Glutamatergic neuron (in vitro differentiated cells): ENCODE measurements at places on chromosomes 5 and 9. TPM values are rescaled to one million over a fixed set of nuclear protein-coding genes. Genes with fewer than 3 reads are reported as not detected.
A peak's percentile ranks its signal among the peaks of the same experiment; 100 is the strongest.

The HTR1A gene
- total RNA-seq: 1.2 TPM

DNA sequence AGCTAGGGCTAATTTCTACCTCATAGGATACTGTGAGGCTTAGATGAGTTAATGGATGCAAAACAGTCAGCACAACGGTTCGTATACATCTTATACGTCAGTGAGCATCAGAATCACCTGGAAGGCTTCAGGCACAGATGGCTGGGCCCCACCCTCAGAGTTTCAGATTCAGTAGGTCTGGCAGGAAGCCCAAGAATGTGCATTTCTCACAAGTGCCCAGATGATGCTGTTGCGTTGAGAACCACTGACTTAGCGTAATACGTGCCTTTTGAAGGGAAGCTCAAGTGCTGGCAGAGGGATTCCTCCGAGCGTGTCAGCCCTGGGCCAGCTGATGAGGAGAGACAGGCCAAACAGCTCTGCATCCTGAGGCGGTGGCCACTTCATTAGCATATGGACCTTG is 117.1 kb upstream of the WWC1 start:
- no peak overlapping the region for H3K27ac ChIP-seq
- peaks cover 4% of the 10 kb centered on the region for H3K27me3 ChIP-seq

DNA sequence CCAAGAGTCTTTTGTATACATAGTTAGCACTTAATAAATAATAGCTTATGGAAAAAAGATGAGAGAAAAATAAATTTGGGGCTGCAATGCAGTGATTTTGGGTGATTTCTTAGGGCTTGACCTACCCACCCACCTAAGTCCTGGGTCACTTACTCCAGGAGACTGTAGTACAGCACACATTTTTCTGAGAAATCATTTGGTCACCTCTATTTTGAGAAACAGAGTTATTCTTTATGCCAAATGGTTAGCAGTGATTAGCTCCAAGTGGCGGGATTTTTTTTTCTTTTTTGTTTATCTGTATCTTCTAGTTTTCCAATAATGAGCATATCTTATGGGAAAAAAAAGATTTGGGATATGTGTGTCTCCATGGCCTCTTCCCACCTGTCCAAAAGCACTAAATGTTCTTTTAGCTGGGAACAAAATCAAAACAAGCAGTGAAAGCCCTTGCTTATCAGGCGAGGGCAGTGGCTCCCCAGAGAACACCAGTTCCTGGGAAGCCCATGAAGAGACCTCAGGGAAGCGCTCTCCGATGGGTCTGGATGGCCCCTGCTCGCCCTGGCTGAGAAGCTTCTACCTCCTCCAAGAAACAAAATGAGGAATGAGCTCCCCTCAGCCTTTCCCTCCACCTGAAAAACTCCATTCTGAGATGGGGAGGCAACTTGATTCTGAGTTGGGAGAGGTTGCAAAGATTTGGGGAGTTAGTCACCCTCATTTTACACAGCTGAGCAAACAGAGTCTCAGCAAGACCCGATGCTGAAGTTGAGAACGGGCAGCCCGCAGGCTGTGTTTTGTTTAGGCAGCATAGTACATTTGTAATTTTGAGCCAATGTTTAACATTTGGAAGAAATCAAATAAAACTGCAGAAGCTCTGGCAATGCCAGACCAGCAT is 69.9 kb downstream of the CYFIP2 start:
- no peaks in the 10 kb centered on the region for H3K4me1 ChIP-seq
- H3K4me3 ChIP-seq: no peak overlapping the region
- no peaks in the 10 kb centered on the region for H3K36me3 ChIP-seq
- DNase-seq: no peak

GRCh38 chr9:19057033-19057432 is 7.8 kb downstream of the RRAGA start:
- H3K36me3 ChIP-seq: no peaks in the 10 kb centered on the region
- H3K4me3 ChIP-seq: no peak overlapping the region
- H3K4me1 ChIP-seq: no peaks in the 10 kb centered on the region
- no peaks in the 10 kb centered on the region for H3K27me3 ChIP-seq
- DNase-seq: no peak
- H3K27ac ChIP-seq: no peak overlapping the region

GRCh38 chr5:93589829-93590215 is 6.8 kb downstream of the NR2F1 start:
- no peak overlapping the region for H3K27ac ChIP-seq
- DNase-seq: no peak
- H3K4me3 ChIP-seq: no peak overlapping the region
- H3K36me3 ChIP-seq: no peaks in the 10 kb centered on the region

DNA sequence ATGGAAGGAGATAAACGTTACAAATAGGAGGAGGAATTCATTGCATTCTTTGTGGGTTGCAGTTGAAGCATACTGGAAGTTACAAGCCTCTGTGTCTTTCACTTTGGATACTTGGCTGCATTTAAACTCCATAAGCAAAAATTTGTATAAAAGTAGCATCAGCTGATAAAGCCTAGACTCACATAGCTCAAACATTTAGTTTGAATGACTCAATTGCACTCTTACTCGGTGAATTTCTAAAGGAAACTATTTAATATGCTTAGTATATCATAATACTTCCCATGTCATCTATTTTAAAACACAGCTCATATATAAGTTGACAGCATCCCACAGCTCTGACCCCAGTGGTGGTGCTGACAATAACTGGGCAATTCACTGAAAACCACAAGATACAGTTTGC is 596.6 kb upstream of the ZNF608 start:
- no peaks in the 10 kb centered on the region for H3K27me3 ChIP-seq
- peaks cover 11% of the 10 kb centered on the region for H3K4me1 ChIP-seq
- no peaks in the 10 kb centered on the region for H3K36me3 ChIP-seq
- H3K4me3 ChIP-seq: no peak overlapping the region

GRCh38 chr5:93330506-93330905 is 250.5 kb downstream of the NR2F1-AS1 start:
- peaks cover 3% of the 10 kb centered on the region for H3K4me1 ChIP-seq
- peaks cover 3% of the 10 kb centered on the region for H3K27me3 ChIP-seq
- H3K4me3 ChIP-seq: no peak overlapping the region
- no peak for DNase-seq
- H3K27ac ChIP-seq: no peak overlapping the region

DNA sequence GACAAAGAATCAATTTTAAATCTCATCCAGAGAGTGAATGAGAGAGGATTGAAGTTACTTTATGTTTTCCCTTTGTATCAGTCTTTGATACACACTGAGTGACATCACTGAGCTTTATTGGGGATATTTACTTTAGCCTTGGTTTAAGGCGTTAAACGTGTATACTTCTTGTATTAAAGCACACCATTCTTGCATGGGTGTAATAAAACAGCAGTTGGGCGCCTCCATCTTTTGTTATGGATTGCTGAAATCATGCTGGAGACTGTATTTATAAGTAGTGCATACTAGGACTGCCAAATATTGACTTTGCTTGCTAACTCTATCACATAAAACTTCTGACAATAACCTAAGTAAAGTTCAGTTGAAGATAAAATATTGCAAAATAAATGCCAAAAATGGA is 1755.8 kb upstream of the WWC1 start:
- H3K36me3 ChIP-seq: no peaks in the 10 kb centered on the region
- H3K27ac ChIP-seq: no peak overlapping the region
- H3K4me1 ChIP-seq: no peaks in the 10 kb centered on the region
- peaks cover 2% of the 10 kb centered on the region for H3K27me3 ChIP-seq

DNA sequence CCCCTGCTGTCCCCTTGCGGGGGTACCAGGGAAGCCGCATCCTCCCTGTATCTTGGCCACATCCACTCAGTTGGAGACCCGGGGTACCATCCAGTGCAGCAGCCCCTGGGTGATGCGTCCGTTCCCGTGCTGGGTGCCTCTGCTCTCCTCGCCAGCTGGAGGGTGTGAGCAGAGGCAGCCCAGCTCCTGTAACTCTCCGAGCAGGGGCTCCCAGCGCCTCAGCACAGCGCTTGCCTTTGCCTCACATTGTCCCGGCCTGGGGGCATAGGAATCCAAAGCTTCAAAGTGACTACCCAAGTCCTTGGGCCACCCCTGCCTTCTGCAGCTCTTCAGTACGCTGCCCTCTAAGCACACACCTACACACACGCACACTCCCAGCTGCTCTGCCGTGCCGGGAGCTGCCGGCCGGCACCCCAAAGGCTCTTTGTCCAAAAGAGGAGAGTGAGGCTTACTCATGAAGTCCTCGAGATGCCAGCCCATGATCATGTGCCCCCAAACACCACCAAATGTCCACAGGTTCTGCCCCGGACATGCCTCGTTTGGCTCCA is 733 bp downstream of the ANGPTL2 start:
- peak overlapping the region; percentile 92 for H3K27ac ChIP-seq
- peaks cover 51% of the 10 kb centered on the region for H3K4me1 ChIP-seq
- peak overlapping the region; percentile 87 for H3K4me3 ChIP-seq

- no peak overlapping the region for H3K4me3 ChIP-seq
- H3K36me3 ChIP-seq: no peaks in the 10 kb centered on the region
- peaks cover 5% of the 10 kb centered on the region for H3K4me1 ChIP-seq
- no peak overlapping the region for H3K27ac ChIP-seq
Measured at GRCh38 chr5:81906086-81906485, 65.7 kb upstream of the ATG10 start.

The SMIM33 gene
- total RNA-seq: not detected

DNA sequence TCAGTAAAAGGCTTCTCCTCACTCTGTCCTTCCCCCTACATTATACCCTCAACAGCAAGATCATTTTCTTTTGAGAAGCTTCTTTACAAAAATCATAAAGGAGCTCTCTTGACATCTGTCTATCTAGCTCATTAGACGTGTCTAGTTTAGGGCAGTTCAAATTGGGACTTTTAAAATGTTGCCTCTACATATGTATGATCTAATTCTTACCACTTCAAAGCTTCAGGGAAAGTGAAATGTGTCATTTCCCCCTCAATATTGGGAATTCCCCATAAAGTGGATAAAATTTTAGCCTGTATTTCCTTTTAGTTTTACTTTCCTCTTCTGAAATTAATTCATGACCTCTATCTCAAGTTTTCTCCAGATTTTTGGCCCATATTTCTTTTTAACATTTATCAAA is 323.7 kb downstream of the ARRDC3 start:
- DNase-seq: no peak
- H3K4me1 ChIP-seq: peaks cover 7% of the 10 kb centered on the region
- H3K36me3 ChIP-seq: no peaks in the 10 kb centered on the region
- H3K27me3 ChIP-seq: no peaks in the 10 kb centered on the region
- no peak overlapping the region for H3K4me3 ChIP-seq
- H3K27ac ChIP-seq: no peak overlapping the region

- H3K4me3 ChIP-seq: peak within 1 kb of the TSS; percentile 99
- H3K27ac ChIP-seq: peak within 1 kb of the TSS; percentile 82
- H3K27me3 ChIP-seq: peaks cover 10% of the 10 kb centered on the region
- no peaks in the 10 kb centered on the region for H3K36me3 ChIP-seq
- DNase-seq: peak; percentile 89
Measured at GRCh38 chr9:119368681-119369581, at the start of gene BRINP1. BRINP1 (minus strand) TSS chr9:119369435; CDS start chr9:119313355, 56,080 bp downstream.

DNA sequence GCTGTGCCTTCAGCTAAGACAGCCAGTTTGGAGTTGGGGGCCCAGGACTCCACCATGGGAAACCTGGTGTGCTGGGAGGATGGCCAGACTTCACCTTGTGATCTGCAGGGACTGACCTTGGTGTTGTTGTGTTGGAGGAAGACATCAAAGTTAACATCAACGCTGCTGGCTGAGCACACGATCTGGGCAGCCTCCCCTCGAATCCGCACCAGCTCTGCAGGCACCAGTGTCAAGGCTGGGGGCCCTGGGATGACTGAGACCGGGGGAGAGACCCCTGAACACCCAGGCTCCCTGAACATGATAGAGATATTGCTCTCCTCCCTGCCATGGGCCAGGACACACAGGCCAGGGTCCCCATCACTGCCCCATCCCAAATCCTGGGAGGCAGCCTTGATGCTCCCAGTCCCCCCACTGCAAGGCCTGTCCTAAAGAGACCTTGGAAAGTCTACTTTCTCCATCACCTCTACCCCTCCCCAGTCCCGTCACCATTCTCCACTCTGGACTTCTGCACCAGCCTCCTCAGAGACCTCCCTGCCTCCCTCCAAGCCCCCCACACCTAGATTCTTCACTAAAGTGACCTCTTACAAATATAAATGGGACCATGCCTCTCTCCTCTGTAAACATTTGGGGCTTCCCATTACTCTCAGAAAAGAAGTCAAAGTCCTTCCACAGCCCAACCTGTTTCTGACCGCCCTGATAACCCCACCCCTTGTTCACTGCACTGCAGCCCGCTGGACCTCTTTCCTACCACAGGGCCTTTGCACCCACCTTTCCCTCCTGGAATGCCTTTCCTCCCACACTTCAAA is 8.2 kb downstream of the CSF1R start:
- H3K36me3 ChIP-seq: no peaks in the 10 kb centered on the region
- no peaks in the 10 kb centered on the region for H3K4me1 ChIP-seq
- no peak overlapping the region for H3K4me3 ChIP-seq
- H3K27me3 ChIP-seq: peaks cover 3% of the 10 kb centered on the region
- no peak for DNase-seq

The CNTNAP3B gene
- total RNA-seq: 10.1 TPM

The GABRP gene
- not detected for total RNA-seq

The HEMGN gene
- total RNA-seq: not detected

The PCDHGB6 gene
- 59.8 TPM for total RNA-seq

The ENTPD2 gene
- total RNA-seq: 0.69 TPM

DNA sequence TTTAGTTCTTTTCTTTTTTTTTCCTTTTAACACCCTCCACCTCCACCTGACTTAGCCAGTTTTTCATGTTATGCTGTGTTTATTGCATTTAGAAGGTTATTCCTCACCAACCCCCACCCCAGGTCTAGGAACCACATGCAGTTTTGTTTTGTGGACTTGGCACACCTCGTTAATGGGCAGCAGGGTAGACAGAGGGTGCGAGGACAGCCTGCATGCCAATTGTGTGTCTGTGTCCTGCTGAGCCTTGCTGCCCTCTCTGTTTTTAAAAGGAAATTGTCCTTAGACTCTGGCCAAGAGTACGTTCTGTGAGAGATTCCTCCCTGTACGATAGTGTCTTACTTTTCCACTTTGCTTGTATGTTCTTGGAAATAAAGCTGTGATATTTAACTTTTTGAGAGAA is 13.9 kb downstream of the PIK3R1 start:
- no peaks in the 10 kb centered on the region for H3K36me3 ChIP-seq
- no peak for DNase-seq
- H3K4me1 ChIP-seq: peaks cover 41% of the 10 kb centered on the region
- no peak overlapping the region for H3K4me3 ChIP-seq
- no peak overlapping the region for H3K27ac ChIP-seq

- H3K27ac ChIP-seq: no peak overlapping the region
- no peak overlapping the region for H3K4me3 ChIP-seq
- no peaks in the 10 kb centered on the region for H3K36me3 ChIP-seq
- DNase-seq: no peak
- H3K4me1 ChIP-seq: no peaks in the 10 kb centered on the region
- no peaks in the 10 kb centered on the region for H3K27me3 ChIP-seq
Measured at GRCh38 chr5:121182788-121183490, 668.7 kb upstream of the FTMT start.

The GABBR2 gene
- 116 TPM for total RNA-seq

DNA sequence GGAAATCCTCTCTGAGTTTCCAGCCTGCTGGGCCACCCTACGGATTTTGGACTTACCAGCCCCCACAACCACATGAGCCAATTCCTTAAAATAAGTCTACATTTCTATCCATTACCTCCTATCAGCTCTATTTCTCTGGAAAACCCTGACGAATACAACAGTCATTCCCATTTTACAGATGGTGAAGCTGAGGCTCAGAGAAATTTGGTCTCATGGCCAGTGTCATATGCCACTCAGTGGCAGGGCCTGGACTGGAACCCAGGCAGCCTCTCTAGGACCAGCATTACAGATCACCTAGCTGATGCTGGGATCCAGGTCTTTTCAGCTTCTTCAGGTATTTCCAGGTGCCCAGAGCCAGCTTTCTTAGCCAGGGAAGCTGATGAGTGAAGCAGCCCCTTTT is 45.0 kb upstream of the SH3PXD2B start:
- H3K36me3 ChIP-seq: peaks cover 5% of the 10 kb centered on the region
- no peak for DNase-seq
- peaks cover 2% of the 10 kb centered on the region for H3K27me3 ChIP-seq
- H3K4me1 ChIP-seq: peaks cover 8% of the 10 kb centered on the region

The GALNT12 gene
- 2.7 TPM for total RNA-seq

- DNase-seq: peak; percentile 34
- peak overlapping the region; percentile 85 for H3K4me3 ChIP-seq
- H3K27me3 ChIP-seq: peaks cover 4% of the 10 kb centered on the region
Measured at GRCh38 chr5:127031147-127031862, 947 bp upstream of the MARCHF3 start.

The SLC27A4 gene
- 47.3 TPM for total RNA-seq
